ENCODE measurements at places on chromosomes 13 and 19. TPM values are rescaled to one million over a fixed set of nuclear protein-coding genes. Genes with fewer than 3 reads are reported as not detected.

Gene ZNF471
- 9.4 TPM for total RNA-seq

Gene KLK2
- not detected for total RNA-seq

Gene ZNF611
- 10.7 TPM for total RNA-seq

Gene IGFL3
- not detected for total RNA-seq

Gene NLRP11
- not detected for total RNA-seq

Gene ITGBL1
- 8.6 TPM for total RNA-seq

Gene SMIM24
- not detected for total RNA-seq

Gene KLK7
- total RNA-seq: 16.7 TPM

Gene KASH5
- total RNA-seq: not detected

Gene TMEM59L
- total RNA-seq: 4.0 TPM

Gene FGF21
- not detected for total RNA-seq

GRCh38 chr13:27619093-27619727 is 1.1 kb downstream of the LNX2 start:
- ATAC-seq: no peak

DNA sequence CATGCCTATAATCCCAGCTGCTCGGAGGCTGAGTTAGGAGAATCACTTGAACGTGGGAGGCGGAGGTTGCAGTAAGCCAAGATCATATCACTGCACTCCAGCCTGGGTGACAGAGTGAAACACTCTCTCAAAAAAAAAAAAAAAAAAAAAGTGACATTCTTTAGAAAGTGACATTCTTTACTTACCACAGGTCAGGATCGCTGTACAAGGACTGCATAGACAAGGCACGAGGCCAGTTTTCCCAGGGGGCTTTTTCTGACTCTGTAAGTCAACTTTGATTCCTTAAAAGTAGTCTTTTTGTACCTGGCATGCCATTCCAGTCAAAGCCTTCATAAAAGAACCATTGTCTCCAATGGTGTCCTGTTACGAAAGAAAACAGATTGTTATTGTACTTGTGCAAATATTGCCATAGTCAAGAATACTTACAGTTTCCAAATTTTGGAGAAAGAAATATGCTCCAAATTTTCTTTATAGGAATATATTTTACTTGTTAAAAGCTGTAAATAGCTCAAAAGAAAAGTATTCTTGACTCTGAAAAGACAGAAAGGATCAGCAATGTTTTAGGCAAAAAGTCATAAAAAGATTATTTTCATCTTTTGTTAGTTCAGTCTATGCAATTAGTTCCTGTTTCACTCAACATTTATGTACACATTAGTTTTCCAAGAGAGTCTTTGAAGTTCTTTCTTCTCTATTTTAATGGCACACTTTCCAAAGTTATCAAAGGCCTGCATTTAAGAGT is 39.3 kb downstream of the CEACAM1 start:
- ATAC-seq: no peak

DNA sequence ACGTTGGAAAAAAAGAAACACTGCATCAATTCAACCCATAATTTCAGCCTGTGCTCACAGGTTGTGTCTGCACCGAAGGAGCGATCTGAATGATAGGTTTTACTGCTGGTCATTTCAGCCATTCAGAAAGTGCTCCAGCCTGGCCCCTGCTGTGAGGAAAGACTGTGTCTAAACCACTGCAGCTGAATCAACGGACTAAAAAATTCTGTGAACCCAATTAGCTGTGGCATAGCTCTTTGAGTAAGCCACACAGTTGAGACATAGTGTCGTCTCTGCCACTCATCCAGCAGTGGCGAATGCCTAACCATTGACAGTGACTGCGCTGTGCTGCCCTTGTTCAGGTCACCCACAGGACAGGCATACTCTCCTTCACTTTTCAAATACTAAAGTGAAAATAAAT is 179.8 kb downstream of the COG6 start:
- no peak for ATAC-seq

DNA sequence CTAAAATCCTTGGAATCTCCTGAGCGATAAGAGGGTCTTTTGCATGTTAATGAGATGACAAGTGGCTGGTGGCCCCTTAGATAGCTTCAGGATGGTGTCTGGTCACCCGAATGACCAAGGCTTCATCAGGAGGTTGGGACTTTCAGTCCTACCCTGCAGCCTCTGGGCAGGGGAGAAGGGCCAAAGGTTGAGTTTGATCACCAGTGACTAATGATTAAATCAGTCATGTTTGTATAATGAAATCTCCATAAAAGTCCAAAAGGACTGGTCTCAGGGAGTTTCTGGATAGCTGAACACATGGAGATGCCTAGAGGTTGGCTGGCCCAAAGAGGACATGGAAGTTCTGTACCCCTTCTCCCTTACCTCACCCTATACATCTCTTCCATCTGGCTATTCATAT is 316.2 kb downstream of the MTUS2 start:
- ATAC-seq: no peak

DNA sequence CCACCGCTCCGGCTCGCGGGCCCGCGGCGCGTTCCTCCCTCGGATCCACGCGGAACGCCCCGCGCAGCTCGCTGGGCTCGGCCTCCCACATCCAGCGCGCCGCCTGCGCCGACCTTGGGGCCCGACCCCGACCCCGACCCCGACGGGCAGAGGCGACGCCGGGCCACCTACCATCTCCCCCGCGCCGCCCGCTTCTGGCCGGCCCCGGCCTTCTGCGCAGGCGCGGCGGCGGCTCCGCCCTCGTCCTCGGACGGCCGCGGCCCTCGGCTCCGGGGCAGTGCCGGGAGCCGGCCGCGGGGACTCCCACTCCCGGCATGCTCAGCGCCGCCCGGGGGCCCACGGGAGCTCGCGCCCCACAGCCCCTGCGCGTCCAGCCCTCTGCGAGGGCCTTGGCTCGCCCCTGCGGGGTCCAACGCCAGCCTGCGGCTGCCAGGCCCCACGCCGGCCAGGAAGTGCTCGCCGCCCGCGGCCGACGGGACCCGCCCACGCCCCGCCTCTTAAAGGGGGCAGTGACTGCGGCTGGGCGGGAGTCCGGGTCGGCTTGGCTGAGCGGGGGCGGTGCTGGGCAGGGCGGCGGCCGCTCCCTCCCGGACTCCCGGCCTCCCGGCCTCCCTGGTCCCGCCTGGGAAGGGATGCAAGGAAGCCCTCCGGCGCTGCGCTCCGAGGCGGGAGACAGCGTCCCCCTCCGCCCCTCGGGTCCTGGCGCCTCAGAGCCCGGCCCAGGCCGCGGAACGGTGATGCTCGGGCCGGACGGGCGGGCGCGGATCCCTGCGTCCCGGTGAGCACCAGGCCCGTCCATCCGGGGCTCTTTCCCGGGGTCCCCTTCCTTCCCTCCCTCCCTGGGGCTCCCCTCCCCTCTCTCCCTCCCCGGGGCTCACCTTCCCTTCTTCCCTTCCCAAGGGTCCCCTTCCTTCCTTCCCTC is at the start of gene DCUN1D2:
Gene DCUN1D2 (minus strand): TSS at position 216 of the 922 bp plus-strand sequence. CDS start 42 bp downstream, at position 174.
- peak; percentile 98 for ATAC-seq

- no peak for ATAC-seq
Observed at GRCh38 chr19:34317311-34317927, 47.6 kb upstream of the GPI start.

- ATAC-seq: no peak
Observed at GRCh38 chr13:80339563-80339911, 1.4 kb downstream of the SPRY2 start.

GRCh38 chr13:99055281-99055680 is 77.4 kb upstream of the DOCK9 start:
- no peak for ATAC-seq

GRCh38 chr19:2149980-2150793 is 1.2 kb downstream of the AP3D1 start:
- ATAC-seq: no peak

GRCh38 chr19:35267353-35267817 is 1.4 kb upstream of the USF2 start:
- ATAC-seq: peak; percentile 14

- ATAC-seq: no peak
Observed at GRCh38 chr13:30810801-30811200, 75.5 kb downstream of the ALOX5AP start.

- ATAC-seq: no peak
Observed at GRCh38 chr19:45884682-45885555, 1.0 kb downstream of the IRF2BP1 start.

- ATAC-seq: peak; percentile 14
Observed at GRCh38 chr13:113759525-113760137, 605 bp downstream of the TMEM255B start.

DNA sequence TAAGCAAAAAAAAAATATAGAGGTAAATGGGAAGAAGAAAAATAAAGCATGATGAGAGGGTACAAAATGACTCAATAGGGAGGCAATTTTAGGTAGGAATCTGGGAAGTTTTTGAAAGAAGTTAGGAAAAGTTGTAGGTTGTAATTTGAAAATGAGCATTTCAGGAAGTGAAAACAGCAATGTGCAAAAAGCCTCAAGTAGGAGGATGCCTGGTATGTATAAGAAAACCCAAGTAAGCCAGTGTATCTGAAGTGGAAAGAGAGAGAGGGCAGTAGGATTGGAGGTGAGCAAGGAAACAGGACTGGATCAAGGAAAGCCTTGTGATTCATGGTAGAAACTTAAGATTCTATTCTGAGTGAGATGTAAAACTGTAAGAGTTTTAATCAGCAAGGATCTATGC is 121.6 kb upstream of the SPRY2 start:
- ATAC-seq: no peak

DNA sequence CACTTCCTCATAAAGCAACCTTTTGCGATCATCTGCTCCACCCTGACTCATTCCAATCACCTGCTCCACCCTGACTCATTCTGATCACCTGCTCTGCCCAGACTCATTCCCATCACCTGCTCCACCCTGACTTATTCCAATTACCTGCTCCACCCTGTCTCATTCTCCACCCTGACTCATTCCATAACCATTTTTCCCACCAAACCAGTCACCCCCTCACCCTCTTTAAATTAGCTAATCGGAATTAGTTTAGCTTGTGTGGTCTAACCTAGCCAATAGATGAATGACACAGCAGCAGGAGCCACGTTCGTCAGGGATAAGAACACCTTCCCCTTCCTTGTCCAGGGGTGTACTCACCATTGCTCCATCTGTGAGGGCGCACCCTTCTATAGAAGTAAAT is 134.0 kb downstream of the COG6 start:
- ATAC-seq: no peak

- ATAC-seq: no peak
Observed at GRCh38 chr13:107960301-107960700, 255.0 kb downstream of the LIG4 start.

DNA sequence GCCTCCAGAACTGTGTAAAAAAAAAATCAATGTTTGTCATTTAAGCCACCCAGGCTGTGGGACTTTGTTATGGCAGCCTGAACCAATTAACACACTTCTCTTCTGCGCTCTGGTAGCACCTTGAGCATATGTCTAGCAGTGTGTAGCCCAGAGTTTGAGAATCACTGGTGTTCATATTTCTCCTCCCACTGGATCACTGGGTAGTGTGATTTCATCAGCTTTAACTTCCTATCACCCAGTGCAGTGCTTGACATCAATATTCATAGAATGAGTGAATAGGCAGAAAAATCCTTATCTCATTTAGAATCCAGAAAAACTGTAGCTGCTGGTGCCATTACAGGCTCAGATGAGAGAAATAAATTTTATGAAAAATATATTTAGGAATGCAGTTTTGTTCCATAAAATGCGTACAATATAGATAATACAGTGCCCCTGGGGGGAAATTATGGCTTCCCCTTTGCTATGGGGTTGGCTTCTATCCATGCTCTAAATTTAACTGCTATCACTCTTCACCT is 30.7 kb upstream of the WASF3 start:
- no peak for ATAC-seq

- ATAC-seq: no peak
Observed at GRCh38 chr19:9995084-9995483, 15.2 kb downstream of the COL5A3 start.

GRCh38 chr13:20672772-20673171 is 30.7 kb upstream of the IL17D start:
- no peak for ATAC-seq

GRCh38 chr19:45040059-45040771 is 1.4 kb downstream of the CLASRP start:
- no peak for ATAC-seq

DNA sequence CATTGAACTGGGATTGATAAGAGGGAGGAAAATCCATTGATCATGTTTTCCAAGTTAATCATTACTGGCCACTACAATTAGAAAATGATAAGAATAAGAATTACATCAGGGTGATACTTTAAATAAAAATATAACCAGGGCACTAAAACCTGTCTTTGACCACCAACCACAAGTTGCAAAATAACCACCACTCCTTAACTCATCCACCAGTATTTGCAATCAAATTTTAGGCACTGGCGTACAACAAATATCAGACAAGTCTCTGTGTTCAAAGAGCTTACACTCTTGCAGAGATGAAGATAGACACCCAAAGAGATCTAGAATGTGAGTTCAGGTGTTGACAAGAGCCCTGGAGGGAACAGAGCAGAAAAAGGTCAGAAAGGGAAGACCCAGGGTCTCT is 514 bp downstream of the CEACAM3 start:
- no peak for ATAC-seq

GRCh38 chr19:30155381-30156200 is 213.6 kb downstream of the URI1 start:
- ATAC-seq: no peak

DNA sequence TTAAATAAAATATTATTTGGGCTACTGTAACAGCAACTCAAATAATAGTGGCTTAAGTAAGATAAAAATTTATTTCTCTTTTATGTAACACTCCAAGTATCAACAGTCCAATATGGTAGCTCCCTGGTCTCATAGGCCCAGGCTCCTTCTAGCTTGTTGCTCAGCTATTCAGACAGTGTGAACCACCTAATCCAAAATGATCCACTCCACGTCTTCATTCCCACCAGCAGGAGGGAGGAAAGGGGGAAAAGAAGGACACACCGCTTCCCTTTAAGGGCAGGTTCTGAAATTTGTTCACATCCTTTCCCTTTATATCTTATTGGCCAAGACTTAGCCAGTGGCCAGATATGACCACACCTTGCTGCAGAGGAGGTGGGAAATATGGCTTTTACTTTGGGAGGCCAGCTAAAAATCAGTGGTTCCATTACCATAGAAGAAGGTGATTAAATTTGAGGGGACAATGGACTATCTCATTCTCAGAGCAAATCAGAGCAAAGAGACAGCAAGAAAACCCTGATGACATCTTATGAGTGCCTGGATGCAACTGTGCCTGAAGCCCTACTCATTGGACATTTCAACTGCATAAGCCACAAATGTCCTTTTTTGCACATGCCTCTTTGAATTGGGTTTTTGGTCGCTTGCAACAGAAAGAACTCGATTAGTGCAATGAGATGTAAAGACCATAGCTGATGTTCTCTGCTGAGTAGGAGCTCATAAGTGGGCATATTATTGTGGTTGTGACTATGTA is 7.0 kb upstream of the EPOR start:
- ATAC-seq: no peak

- ATAC-seq: no peak
Observed at GRCh38 chr13:23480324-23480723, 46.8 kb upstream of the SACS start.

- no peak for ATAC-seq
Observed at GRCh38 chr13:71853725-71854124, 13.3 kb downstream of the DACH1 start.

- no peak for ATAC-seq
Observed at GRCh38 chr13:29943686-29944085, 93.3 kb upstream of the UBL3 start.

- ATAC-seq: no peak
Observed at GRCh38 chr13:113245849-113246796, 36.7 kb downstream of the CUL4A start.

- ATAC-seq: no peak
Observed at GRCh38 chr19:5445561-5446055, 9.6 kb upstream of the ZNRF4 start.

All from gastroesophageal sphincter (tissue), 4 donors.